ENCODE measurements at places on chromosomes 2 and 18. TPM values are rescaled to one million over a fixed set of nuclear protein-coding genes. Genes with fewer than 3 reads are reported as not detected.

Gene EFEMP1
- 14.7 TPM for total RNA-seq

Gene ZNF804A
- total RNA-seq: 0.09 TPM

Gene DAW1
- 2.4 TPM for total RNA-seq

Gene FN1
- 133 TPM for total RNA-seq

Gene GDF7
- total RNA-seq: not detected

GRCh38 chr2:214232271-214232670, 178.6 kb upstream of the VWC2L start:
- H3K27ac ChIP-seq: no peak overlapping the region
- no peak overlapping the region for H3K4me3 ChIP-seq
- DNase-seq: no peak

DNA sequence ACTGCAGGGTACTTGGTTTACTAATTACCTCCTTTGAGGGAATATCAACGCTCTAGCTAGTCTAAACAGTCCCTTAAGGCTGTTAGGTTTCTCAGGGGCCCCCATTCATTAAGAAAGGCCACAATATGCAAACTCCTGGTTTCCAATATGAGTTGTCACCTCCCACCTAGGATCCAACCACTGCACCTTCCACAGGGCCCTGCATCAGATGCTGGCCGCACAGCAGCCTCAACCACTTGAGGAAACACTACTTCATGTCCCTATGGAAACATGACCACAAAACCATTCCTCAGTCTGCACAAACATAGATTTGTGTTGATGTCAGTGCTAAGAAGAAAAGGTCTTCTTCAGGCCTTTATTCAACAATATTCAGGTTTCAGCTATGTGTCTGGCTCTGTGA, 40.9 kb downstream of the STAT4 start:
- H3K4me1 ChIP-seq: no peaks in the 10 kb centered on the region
- no peaks in the 10 kb centered on the region for H3K36me3 ChIP-seq
- no peaks in the 10 kb centered on the region for H3K27me3 ChIP-seq
- no peak overlapping the region for H3K4me3 ChIP-seq

- H3K4me3 ChIP-seq: no peak overlapping the region
- H3K36me3 ChIP-seq: peaks cover 9% of the 10 kb centered on the region
- no peaks in the 10 kb centered on the region for H3K27me3 ChIP-seq
- H3K4me1 ChIP-seq: peaks cover 4% of the 10 kb centered on the region
- H3K27ac ChIP-seq: no peak overlapping the region
Observed at GRCh38 chr2:47049502-47049901, 105.6 kb downstream of the STPG4 start.

- no peaks in the 10 kb centered on the region for H3K4me1 ChIP-seq
- no peak overlapping the region for H3K4me3 ChIP-seq
- H3K27me3 ChIP-seq: peaks cover 37% of the 10 kb centered on the region
- no peaks in the 10 kb centered on the region for H3K36me3 ChIP-seq
- no peak for DNase-seq
Observed at GRCh38 chr2:20976527-20976926, 67.3 kb downstream of the APOB start.

DNA sequence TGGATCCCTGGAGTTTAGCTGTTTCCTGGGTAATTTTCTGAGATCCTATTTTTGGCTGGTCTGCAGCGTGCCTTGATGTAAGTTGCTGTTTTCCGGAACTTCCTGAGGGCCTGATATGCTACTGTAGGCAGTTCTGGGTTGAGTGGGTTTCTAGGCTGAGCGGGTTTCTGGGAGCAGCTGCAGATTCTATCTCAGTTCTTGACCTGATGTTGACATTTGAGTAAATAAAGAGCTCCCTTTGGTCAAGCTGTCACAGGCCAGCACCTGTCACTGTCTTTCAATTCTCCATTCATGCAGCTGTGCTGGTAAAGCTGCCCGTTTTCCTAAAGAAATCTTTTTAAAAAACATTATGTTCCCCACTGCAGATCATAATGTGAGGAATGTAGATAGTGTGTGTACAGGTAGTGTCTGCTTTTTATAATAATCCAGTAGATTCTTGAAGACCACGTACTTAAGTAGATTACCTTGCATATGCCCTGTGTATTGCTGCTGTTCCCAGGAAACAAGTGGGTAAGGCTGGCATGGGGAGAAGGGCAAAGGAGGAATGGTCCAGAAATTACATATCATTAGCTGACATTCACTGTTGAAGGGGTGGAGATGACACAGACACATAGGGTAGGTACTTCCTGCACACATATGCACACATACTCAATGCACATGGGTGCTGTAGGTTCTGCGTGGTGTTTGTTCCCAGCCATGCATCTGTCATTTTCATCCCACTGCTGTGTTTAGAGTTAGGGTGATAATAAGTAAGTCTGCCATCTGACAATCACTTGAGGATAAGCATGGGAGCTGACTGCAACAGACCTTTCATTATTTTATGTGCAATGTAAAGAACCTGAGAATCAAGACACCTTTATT, 25.9 kb downstream of the CD28 start:
- H3K27ac ChIP-seq: no peak overlapping the region
- no peak for DNase-seq
- no peaks in the 10 kb centered on the region for H3K27me3 ChIP-seq
- no peaks in the 10 kb centered on the region for H3K4me1 ChIP-seq

- peak overlapping the region; percentile 94 for H3K27ac ChIP-seq
- peaks cover 84% of the 10 kb centered on the region for H3K36me3 ChIP-seq
- no peaks in the 10 kb centered on the region for H3K27me3 ChIP-seq
- peak; percentile 74 for DNase-seq
- peak overlapping the region; percentile 35 for H3K4me3 ChIP-seq
- H3K4me1 ChIP-seq: peaks cover 48% of the 10 kb centered on the region
Observed at GRCh38 chr2:113240150-113240914, 38.4 kb downstream of the PAX8 start.

DNA sequence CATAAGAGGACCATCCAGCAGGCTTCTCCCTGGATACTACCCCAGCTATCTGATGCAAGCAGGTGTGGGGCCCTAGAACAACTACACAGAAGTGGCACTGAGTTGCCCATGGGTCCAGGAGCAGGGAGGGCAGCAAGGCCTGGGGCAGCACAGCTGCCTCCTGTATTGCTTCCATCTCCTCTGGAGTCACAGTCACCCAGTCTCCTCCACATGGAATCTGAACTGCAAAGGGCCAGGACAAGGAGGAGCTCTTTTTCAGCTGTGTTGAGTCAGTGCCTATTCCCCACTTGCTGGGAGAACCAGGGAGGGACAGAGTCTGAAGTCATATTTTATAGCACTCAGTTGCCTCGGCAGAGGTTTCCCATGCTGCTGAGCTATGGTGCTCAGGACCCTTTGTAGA, 67.9 kb upstream of the ALPP start:
- no peak for DNase-seq
- no peak overlapping the region for H3K4me3 ChIP-seq
- H3K27ac ChIP-seq: no peak overlapping the region
- H3K36me3 ChIP-seq: peaks cover 5% of the 10 kb centered on the region
- no peaks in the 10 kb centered on the region for H3K4me1 ChIP-seq

- no peak overlapping the region for H3K27ac ChIP-seq
- no peaks in the 10 kb centered on the region for H3K4me1 ChIP-seq
- H3K36me3 ChIP-seq: no peaks in the 10 kb centered on the region
- no peak overlapping the region for H3K4me3 ChIP-seq
- no peaks in the 10 kb centered on the region for H3K27me3 ChIP-seq
Observed at GRCh38 chr2:32772638-32773447, 145.0 kb downstream of the TTC27 start.

- H3K4me1 ChIP-seq: peaks cover 23% of the 10 kb centered on the region
- DNase-seq: no peak
- H3K27me3 ChIP-seq: no peaks in the 10 kb centered on the region
- H3K4me3 ChIP-seq: no peak overlapping the region
- H3K27ac ChIP-seq: no peak overlapping the region
- H3K36me3 ChIP-seq: no peaks in the 10 kb centered on the region
Observed at GRCh38 chr2:23409248-23409647, 24.3 kb downstream of the KLHL29 start.

DNA sequence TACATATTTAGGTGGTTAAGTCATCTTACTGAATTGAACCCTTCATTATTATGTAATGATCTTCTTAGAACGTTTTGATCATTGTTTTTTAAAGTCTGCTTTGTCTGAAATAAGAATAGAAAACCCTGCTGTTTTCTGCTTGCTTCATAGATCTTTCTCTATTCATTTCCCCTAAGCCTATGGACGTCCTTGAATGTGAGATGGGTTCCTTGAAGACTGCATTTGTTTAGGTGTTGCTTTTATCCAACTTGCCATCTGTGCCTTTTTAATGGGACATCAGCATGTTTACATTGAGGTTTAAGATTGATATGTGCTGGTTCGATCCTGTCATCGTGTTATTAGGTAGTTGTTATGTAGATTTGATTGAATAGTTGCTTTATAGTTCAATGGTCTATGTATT, 95.4 kb downstream of the SNTG2 start:
- no peak for DNase-seq
- no peaks in the 10 kb centered on the region for H3K27me3 ChIP-seq
- no peaks in the 10 kb centered on the region for H3K4me1 ChIP-seq
- H3K36me3 ChIP-seq: no peaks in the 10 kb centered on the region

- no peaks in the 10 kb centered on the region for H3K36me3 ChIP-seq
- peaks cover 19% of the 10 kb centered on the region for H3K27me3 ChIP-seq
Observed at GRCh38 chr18:6629635-6630140, 99.8 kb upstream of the ARHGAP28 start.

- no peaks in the 10 kb centered on the region for H3K36me3 ChIP-seq
- no peak overlapping the region for H3K4me3 ChIP-seq
- no peaks in the 10 kb centered on the region for H3K27me3 ChIP-seq
- no peak overlapping the region for H3K27ac ChIP-seq
- peaks cover 8% of the 10 kb centered on the region for H3K4me1 ChIP-seq
Observed at GRCh38 chr18:8260827-8261226, 348.4 kb upstream of the RAB12 start.

GRCh38 chr18:46350598-46351159, 246.5 kb downstream of the HAUS1 start:
- no peak for DNase-seq
- H3K27me3 ChIP-seq: peaks cover 5% of the 10 kb centered on the region
- no peak overlapping the region for H3K27ac ChIP-seq
- H3K4me1 ChIP-seq: no peaks in the 10 kb centered on the region

GRCh38 chr2:8525582-8526402, 156.1 kb upstream of the ID2 start:
- peak; percentile 93 for DNase-seq
- peaks cover 54% of the 10 kb centered on the region for H3K4me1 ChIP-seq
- peak overlapping the region; percentile 53 for H3K4me3 ChIP-seq
- H3K36me3 ChIP-seq: peaks cover 4% of the 10 kb centered on the region
- H3K27me3 ChIP-seq: no peaks in the 10 kb centered on the region

- no peaks in the 10 kb centered on the region for H3K4me1 ChIP-seq
- no peak overlapping the region for H3K27ac ChIP-seq
- no peak for DNase-seq
- no peak overlapping the region for H3K4me3 ChIP-seq
Observed at GRCh38 chr18:24992491-24992890, 359.5 kb downstream of the ZNF521 start.

DNA sequence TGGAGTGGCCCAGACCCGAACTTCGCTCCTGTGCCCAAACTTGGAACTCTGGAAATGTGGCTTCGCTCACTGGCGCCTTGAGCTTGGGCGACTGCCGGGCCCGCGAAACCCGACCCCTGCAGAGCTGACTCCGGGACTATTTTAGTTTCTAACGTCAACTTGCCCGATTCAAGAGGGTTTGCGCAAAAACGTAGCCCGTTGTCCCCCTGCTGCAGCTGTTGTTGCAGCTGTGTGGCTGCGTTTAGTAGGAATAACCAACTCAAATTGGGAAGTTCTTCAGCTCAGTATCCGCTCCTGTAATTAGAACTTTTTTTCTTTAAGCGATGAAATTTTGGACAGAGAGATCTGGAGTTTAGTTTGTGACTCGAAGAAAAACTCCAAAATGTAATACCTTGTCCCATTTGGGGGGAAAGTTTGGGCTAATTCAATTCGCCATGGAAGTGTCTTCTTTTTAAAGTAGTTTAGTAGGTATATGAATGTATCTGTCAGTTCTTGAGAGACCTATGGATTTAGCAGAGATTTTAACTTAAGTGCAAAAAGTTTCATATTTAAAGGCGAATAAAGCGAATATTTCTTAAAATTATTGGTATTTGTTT, 559 bp downstream of the MYL12A start:
- H3K27me3 ChIP-seq: no peaks in the 10 kb centered on the region
- peak overlapping the region; percentile 79 for H3K4me3 ChIP-seq
- DNase-seq: no peak
- peak overlapping the region; percentile 83 for H3K27ac ChIP-seq
- peaks cover 68% of the 10 kb centered on the region for H3K36me3 ChIP-seq

- peaks cover 50% of the 10 kb centered on the region for H3K27me3 ChIP-seq
- no peak within 1 kb of the TSS for H3K27ac ChIP-seq
- DNase-seq: peak; percentile 19
Observed at GRCh38 chr18:34224423-34225217, at the start of gene NOL4. NOL4 (minus strand) TSS chr18:34224913; CDS start chr18:34223253, 1,660 bp downstream.

GRCh38 chr2:239625156-239625845, 224.5 kb upstream of the HDAC4 start:
- no peak overlapping the region for H3K4me3 ChIP-seq
- H3K27ac ChIP-seq: no peak overlapping the region
- H3K4me1 ChIP-seq: no peaks in the 10 kb centered on the region
- no peak for DNase-seq
- H3K27me3 ChIP-seq: peaks cover 56% of the 10 kb centered on the region
- no peaks in the 10 kb centered on the region for H3K36me3 ChIP-seq

- H3K27ac ChIP-seq: no peak overlapping the region
- no peaks in the 10 kb centered on the region for H3K27me3 ChIP-seq
- H3K4me1 ChIP-seq: peaks cover 8% of the 10 kb centered on the region
- DNase-seq: no peak
- peaks cover under 1% of the 10 kb centered on the region for H3K36me3 ChIP-seq
- no peak overlapping the region for H3K4me3 ChIP-seq
Observed at GRCh38 chr2:208311321-208311720, 45.3 kb downstream of the PIKFYVE start.

DNA sequence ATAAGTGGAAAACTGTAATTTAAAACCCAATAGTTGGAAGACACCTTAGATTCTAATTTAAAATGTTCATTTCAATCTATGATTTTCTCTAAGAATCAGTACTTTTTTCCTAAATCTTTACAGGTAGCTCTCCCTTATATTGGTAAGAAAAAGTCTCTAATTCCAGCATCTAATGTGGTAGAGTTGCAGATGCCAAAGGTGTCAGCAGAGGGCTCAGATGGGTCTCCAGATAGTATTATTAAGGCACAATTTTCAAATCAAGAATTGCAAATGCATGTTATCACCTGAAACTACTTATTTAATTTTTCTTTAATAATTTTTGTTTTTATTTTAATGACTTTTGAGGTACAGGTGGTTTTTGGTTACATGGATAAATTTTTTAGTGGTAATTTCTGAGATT, 25.5 kb upstream of the ITGA4 start:
- H3K27ac ChIP-seq: no peak overlapping the region
- no peaks in the 10 kb centered on the region for H3K4me1 ChIP-seq
- no peaks in the 10 kb centered on the region for H3K27me3 ChIP-seq
- no peaks in the 10 kb centered on the region for H3K36me3 ChIP-seq
- DNase-seq: no peak

Measured in Calu3 (cell line).